Urothelium cell line (cell line): ENCODE measurements at places on chromosomes 4 and X.
A peak's percentile ranks its signal among the peaks of the same experiment; 100 is the strongest.

GRCh38 chr4:155692361-155692760 is 25.7 kb downstream of the GUCY1A1 start:
- no peak for DNase-seq

DNA sequence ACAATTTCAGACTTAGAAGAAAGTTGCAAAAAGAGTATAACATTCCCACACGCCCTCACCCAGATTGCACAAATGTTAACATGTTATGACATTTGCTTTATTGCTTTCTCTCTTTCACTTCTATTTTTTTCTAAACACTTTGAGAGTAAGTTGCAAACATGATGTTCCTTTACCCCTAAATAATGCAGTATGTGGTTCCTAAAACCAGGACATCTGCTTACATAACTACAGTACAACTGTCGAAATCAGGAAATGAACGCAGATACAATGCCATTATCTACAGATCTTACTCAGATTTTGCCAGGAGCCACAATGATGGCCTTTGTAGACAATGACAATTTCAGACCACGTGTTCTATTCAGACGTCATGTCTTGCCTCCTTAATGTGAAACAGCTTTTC is 22.4 kb downstream of the SH3TC1 start:
- no peak for DNase-seq

GRCh38 chr4:91116861-91117260 is 989.7 kb downstream of the CCSER1 start:
- peak; percentile 9 for DNase-seq

DNA sequence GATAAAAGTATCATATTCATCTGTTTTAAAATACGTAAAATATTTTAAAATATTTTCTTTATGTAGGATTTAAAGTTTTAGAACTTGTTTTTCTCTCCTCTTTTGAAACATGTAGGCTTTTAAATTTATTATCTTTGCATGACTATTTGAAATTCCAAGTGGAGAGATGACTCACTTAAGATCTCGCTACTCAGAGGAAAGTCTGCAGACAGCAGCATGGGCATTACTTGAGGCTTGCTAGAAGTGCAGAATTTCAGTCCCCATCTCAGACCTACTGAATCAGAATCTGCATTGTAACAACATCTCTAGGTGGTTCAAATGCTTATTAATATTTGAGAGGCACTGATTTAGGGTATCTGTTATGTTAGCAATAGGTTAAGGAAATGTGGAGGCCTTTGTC is 225.7 kb upstream of the ARX start:
- DNase-seq = no peak

DNA sequence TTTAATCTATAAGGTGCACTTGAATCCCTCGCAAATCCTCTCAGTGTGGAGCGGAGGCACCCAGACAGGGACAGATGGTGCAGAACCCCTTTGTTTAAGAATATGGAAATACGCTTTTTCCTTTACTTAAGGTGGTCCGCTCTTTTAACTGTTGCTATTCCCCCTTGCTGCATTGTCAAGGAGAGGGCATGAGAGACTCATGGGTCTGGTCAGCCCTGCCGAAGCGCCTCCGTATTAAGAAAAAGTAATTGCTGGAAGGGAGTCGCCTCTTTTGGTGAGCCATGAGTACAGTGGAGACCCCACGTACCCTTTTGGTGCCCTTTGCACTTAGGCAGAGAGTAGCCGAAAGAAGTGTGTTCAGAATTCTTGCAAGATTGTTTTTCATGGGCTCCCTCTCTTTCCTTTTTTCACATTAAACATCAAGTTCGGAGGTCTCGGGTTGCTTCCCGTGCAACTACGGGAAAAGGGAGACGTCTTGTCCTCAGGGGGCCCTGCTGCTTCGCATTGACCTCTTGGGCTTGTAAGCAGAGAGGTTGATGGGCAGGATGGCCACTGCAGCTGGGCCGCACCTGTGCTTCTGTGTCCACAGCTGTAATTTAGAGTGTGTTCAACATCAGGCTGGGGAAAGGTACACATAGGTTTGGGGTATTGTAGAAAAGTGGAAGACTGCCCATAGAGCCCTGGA is 109.6 kb downstream of the SPRY1 start:
- no peak for DNase-seq

- no peak for DNase-seq
Observed at GRCh38 chrX:12370497-12370986, 232.3 kb downstream of the FRMPD4 start.

DNA sequence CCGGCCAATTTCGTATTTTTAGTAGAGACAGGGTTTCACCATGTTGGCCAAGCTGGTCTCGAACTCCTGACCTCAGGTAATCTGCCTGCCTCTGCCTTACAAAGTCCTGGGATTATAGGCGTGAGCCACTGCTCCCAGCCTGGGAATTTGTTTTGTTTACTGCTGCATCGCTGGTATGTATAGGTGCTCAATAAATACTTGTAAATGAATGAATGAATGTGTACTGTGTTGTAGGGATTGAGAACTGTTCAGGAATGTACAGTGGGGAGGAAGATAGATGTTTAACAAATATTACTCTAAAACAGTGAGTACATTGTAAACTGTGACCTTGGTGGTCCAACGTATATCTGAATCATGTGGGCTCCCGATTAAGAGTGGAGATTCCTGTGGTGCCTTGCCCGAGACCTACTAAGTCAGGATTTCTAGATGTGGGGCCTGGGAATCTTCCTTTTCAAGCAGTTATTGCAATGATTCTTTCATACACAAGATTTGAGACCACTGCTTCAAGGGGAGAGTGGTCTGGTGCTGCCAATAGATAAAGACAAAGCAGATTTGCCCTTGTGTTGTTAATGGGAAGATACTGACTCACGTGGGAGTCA is 41.0 kb downstream of the WWC2 start:
- no peak for DNase-seq

DNA sequence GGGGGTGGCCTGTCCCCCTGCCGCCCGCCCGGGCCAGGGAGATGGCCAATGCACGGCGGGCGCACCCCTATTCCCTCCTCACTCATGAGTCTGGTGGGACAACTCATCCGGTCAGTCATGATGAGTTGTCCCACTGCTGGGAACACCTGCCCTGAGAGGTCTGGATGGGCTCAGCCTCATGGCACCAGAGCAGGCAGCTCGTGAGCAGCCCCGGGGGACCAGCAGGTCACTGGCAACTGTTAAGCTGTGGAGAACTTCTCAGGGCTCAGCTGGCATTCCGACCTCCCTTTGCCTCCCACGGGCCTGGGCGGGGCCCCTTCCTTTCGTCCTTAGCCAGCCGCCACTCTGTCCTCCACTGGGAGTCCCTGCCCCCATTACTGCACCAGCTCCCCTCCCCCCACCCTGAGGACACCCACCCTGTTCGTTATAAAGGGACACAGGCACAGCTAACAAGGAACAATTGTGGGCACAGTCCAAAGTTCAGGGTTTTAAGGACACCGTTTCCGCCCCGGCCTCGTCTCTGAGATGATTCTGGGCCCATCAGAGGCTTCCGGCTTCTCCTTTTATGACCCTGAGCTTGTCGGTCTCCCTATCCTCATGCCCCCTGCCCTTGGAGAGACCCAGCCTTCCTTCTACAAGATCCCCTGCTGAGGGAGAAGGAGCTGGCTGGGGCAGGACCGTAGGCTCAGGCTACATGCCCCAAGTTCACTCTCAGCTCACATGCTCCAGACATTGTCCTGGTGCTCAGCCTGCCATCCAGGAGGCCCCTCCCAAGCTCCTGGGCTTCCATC is 14.6 kb upstream of the KIAA0232 start:
- DNase-seq = peak; percentile 41

- DNase-seq = no peak
Observed at GRCh38 chrX:130100180-130100579, 10.1 kb downstream of the ELF4 start.

GRCh38 chr4:182629096-182629495 is 288.1 kb downstream of the DCTD start:
- no peak for DNase-seq

- DNase-seq = no peak
Observed at GRCh38 chr4:185468999-185469398, 2.5 kb downstream of the CCDC110 start.

- peak; percentile 68 for DNase-seq
Observed at GRCh38 chr4:15479089-15479912, 9.6 kb downstream of the CC2D2A start.

GRCh38 chr4:114783215-114783595 is 184.6 kb downstream of the UGT8 start:
- DNase-seq = no peak
